ELF-1 (cell line): ENCODE measurements at places on chromosomes 4 and X.

GRCh38 chrX:118254611-118255010, 91.3 kb upstream of the WDR44 start:
- DNase-seq: peak; percentile 62

DNA sequence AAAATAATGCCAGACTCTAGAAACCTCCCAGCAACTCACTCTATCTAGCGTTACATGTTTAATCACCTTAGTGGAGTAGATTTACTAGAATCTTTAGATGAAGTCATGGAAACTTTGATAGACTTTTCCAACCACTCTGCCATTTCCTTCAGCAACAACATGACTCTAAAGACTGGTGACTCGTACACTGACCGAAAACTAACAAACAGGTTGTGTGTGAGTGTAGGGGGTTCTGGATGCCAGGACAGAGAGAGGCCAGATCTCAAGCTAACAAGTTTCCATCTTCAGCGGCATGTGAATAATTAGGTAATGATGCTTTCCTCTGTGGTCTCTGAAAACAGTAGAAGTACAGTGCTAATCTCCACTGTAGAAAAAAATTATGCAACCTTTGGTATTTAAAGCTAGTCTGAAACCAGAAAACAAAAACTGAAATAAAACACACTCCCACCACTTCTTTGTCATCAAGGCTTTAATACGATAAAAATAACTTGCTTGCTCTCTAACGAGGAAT, 286.4 kb downstream of the PRDM5 start:
- no peak for DNase-seq

DNA sequence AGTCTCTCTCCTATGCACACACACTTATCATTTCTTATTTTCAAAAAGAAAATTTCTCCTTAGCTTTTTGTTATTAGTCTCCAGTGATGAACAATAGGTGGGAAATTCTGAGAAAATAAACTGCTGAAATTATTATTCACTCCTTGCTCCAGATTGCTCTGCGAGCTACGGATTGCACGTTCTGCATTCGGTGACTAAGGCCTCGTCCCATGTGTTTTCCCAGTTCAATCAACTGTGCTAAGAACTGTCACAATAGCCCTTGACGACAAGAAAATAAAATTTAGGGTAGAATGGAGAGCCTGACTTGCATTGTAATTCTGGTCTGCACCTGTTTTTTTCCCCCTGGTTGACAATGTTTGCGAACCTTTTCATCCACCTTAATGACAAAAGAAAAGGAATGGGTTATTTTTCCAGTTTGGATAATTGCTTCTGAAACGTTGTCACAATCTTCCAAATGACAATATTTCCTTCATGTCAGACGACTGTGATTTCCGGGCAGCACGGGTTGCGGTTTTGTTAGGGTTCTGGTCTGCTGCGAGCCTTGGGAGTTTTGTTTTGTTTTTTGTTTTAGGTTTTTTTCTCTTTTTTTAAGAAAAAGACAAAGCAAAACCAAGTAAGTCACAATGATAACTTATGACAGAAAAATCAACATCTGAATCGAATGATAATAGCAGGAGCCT, 124.5 kb upstream of the NOCT start:
- DNase-seq: no peak

- DNase-seq: peak; percentile 23
These were observed 1.6 kb upstream of the ASB5 start for GRCh38 chr4:176270669-176271068.

DNA sequence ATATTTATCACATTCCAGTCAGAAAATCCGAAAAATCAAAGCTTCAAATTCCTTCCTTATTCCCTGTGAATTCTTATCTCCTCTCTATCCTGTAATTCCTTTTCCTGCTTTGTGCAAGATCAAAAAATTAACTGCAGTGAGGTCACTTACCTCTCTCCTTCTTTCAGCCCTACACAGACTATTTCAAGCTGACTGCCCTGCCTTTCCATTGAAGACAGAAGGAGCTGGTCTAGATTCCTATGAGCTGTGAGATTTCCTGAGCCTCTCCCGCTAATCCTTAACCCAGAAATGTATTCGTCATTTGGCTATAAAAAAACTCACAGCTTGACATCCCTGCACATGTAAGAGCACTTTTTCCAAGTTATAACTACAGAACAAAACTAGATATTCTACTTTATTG, 26.6 kb downstream of the TRIML2 start:
- DNase-seq: no peak

DNA sequence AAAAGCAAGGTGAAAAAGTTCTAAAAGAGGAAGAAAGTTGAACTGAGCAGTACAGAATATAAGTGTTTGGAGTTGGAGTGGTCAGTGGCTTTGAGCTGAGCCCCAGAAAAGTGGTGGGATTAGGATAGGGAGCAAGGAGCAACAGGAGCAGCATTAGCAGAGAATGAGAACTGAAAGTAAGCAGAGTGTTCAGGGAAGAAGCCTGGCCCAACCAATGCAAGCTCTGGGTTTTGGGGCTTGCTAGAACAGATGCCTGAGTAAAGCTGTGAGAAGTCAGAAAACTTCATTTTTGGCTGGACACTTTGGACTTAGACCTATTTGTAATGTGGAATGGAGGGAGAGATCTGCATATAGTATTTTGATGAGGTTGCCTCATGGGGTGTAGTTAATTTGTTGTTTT, 17.8 kb downstream of the JADE1 start:
- no peak for DNase-seq
